ENCODE measurements at places on chromosomes 2 and 18.

GRCh38 chr18:45237343-45238098 lies 377.8 kb upstream of the SLC14A2 start:
- no peak for DNase-seq

GRCh38 chr2:16429431-16430145 lies 236.0 kb downstream of the CYRIA start:
- no peak for DNase-seq

- DNase-seq: no peak
Observed at GRCh38 chr2:157875641-157876065, 477 bp downstream of the ACVR1 start.

- no peak for DNase-seq
Observed at GRCh38 chr2:70089983-70090525, 2.8 kb downstream of the PCBP1 start.

DNA sequence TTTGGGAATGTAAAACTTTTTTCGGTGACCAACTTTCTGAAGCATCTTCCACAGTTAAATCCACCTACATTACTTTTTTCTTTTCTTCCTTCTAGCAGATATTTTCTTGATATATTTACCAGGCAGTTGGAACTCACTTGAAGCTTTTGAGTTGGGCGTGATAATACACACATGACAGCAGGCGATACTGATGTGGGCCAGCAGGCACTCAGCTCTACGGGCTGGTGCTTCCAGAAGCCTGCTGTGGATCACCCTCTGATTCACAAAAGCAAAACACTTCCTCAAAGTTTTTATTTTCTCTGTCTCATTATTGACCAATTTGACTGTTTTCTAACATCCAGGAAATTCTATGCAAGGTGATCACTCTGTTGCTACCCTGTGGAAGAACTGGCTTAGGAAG lies 22.9 kb downstream of the GRHL1 start:
- no peak for DNase-seq

GRCh38 chr2:23947350-23947749 lies 7.1 kb downstream of the UBXN2A start:
- DNase-seq: no peak

- no peak for DNase-seq
Observed at GRCh38 chr18:12842459-12843380, 41.3 kb downstream of the PTPN2 start.

DNA sequence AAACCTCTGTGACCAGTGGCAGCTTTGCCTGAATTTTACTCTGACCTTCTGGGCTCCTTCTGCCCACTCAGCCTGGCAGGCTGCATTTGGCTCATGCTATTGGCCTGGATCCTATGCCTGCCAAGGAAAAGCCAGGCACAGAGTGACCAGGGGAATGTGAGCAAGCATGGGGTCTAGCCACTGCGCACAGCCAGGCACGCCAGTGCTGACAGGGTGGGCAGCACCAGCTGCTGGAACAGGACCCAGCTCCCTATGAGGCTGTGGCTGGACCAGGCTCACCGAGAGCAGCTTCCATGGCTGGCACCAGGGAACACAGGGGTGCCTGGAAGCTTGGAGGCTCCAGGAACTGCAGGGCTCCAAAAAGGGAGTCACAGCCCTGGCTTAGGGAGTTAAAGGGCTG lies 311.5 kb upstream of the SYT4 start:
- no peak for DNase-seq

DNA sequence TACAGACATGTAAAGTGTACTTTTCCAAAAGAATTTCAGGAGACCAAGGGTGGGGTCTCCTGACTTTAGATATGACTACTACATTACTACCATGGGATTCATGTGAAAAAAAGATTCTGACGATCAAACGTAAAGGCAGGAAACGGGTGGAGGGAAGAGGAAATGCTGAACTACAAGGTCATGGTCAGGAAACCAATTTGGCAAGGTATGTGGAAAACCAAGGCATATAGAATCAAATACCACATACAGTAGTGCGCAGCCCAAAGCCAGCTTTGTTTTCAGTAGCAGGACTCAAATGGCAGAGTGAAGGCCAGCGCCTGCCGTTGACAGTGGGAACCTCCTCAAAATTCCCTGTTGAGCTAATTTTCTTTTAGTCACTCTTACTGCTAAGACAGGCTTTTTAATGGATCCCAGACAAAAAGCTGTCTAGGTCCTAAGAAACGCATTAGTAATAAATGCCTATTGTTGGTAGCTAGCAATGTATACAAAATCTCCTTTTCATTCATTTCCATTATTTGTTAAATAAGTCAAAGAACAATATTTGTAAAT lies 57.6 kb upstream of the SERTAD2 start:
- DNase-seq: no peak

- no peak for DNase-seq
Observed at GRCh38 chr18:45749918-45750689, 26.1 kb downstream of the SLC14A1 start.

DNA sequence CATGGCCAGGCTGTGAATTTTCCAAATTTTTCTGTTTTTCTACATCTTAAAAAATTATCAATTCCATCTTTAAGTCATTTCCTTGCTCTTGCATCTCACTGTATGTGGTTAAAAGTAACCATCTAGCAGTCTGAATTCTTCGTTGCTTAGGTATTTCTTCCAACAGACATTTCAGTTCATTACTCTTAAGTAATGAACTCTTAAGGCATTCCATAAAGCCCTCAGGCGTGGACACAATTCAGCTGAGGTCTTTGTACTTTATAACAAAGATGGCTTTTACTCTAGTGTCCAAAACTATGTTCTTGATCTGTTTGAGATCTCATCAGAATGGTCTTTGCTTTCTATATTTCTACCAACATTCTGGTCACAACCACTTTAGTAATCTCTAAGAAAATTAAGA lies 253.9 kb upstream of the GCFC2 start:
- DNase-seq: no peak

- DNase-seq: no peak
Observed at GRCh38 chr2:31284107-31284506, 50.2 kb downstream of the EHD3 start.

DNA sequence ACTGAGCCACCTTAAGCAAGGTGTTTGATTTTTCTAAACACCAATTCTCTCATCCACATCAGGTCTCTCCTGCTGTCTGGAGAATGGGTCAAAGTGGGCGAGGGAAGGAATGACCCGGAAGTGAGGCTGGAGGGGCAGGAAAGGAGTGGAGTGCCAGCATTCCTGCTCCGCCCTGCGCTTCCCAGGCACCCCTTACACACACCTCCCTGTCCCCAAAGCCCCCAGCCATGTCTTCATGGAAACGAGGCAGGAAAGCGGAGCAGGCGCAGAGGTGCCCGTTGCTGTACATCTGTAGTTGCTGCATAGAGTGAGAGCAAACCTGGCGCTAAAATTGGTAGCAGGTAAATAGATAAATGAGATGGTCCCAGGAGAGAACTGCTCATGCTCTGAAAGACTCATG lies 27.2 kb upstream of the NT5DC4 start:
- DNase-seq: no peak

DNA sequence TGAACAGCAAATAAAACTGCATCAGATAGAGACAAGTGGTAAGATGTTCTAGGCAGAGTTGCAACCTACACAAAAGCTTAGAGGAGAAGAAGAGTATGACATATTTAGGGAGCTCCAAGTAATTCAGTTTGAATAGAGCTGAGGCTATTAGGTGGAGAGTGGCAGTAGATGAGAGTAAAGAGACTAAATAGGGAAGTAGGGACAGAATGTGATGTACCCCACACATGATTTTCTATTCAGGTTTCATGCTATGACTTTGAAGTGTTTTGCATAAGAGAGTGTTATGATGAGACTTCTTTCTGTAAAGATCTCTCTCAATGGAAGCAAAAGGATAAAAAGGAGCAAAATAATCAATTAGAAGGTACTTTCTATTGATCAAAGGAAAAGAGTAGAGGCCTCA lies 206.8 kb upstream of the ERBB4 start:
- DNase-seq: no peak

GRCh38 chr2:174778085-174778981 lies 14.1 kb upstream of the CHRNA1 start:
- DNase-seq: no peak

- peak; percentile 16 for DNase-seq
Observed at GRCh38 chr2:74834792-74835755, 1.1 kb downstream of the HK2 start.

DNA sequence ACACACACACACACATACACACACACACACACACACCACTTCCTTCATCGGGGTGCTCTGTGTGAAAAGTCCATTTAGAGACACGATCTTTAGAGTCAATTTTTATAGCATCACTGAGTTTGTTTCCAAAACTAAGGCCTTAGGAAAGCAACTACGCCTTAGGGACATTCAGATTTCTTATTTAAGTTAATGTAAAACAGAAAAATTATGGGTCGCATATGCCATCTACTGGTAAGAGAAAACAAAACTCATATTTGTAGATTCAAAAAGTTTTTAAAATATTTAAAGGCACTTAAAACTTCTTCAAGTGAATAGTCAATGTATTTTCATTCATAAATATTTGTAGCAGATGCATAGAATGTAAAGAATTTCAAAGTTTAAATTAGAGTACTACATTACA lies 166.2 kb downstream of the ATAD2B start:
- peak; percentile 54 for DNase-seq

DNA sequence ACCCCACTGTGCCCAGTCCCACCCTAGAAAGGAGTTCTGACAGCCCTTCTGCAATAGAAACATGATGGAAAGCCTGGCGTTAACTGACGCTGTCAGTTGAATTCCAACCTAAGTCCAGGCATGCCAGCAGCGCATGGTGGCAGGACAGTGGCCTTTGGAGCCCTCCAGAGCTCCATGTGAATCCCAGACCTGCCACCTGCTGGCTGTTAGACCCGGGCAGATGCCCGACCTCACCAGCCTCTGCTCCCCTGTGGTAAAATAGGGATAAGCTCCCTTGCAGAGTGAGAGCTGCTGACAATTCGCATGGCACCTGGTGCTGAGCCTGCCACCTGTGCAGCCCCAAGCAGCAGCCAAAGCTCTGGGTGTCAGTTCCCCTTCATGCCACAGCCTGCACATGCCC lies 138.6 kb downstream of the LOXHD1 start:
- DNase-seq: no peak

DNA sequence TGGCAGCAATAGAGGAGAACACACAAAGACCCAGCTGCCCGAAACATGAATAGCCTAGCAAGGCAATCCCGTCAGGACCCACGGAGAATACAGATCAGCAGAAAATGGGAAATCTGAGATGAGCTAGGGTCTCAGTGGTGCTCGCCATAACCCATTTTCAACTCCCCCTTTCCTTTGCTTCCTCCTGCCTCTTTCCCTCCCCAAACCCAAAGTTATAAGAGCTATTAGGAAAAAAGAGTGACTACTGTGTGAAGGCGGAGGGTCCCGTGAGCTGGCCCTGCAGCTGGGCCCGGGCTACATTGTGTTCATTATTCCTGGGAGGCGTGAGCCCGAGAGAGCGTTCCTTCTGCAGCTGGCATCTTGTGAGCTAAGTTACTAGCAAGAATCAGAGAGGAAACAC lies 118.4 kb downstream of the PID1 start:
- DNase-seq: no peak

DNA sequence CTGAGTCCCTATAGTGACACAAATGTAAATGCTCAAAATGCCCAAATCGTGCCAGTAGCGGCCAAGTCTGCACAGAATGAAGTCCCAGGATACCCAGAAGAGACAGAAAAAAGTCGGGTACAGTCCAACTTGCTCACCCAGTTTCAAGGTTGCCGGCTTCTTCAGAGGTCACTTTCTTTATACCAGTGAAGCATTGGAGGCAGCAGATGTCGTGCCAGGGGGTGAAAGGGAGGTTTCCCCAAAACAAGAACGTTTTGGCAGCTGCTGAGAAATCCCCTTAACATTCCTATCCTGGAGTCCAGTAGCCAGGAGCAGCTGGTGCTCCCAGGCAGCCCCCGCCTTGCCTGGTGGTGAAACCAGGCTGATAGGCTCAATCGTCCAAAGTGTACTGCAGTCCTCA lies 58.1 kb upstream of the MCFD2 start:
- no peak for DNase-seq

GRCh38 chr2:31523871-31524492 lies 56.8 kb downstream of the SRD5A2 start:
- DNase-seq: peak; percentile 34

DNA sequence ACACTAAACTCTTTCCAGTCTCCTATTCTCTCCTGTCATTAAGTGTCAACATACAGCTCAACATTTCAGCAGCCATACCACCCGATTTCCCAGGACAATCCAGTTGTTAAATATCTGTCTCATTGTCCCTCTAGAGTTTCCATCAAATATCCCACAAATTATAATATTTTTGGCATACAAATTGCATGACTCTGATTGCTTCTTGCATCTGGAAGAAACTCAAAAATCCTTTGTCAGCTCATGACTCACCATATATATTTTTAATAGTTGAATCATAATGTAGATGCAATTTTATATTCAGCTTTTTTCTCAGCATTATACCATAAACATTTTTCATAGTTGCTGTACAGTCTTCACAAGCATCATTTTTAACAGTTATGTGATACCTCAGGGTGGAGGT lies 7.2 kb downstream of the SLC30A3 start:
- DNase-seq: no peak

DNA sequence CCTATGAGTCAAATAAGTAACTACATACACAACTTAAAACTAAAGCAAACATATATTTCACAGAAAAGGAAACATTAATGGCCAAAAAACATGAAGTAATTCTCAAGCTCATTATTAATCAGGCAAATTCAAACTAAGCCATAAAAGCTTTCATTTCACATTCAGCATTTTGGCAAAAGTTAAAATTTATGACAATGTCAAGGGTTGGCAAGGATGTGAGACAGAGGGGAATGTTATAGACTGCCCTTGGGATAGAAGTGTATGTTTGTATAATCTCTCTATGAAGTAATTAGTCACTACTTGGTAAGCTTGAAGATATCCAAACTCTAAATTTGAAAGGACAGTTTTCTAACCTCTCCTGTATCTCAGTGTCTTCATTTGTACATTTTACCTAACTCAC lies 539.4 kb downstream of the RIT2 start:
- DNase-seq: no peak

GRCh38 chr18:32301361-32301760 lies 111.5 kb downstream of the MEP1B start:
- no peak for DNase-seq

DNA sequence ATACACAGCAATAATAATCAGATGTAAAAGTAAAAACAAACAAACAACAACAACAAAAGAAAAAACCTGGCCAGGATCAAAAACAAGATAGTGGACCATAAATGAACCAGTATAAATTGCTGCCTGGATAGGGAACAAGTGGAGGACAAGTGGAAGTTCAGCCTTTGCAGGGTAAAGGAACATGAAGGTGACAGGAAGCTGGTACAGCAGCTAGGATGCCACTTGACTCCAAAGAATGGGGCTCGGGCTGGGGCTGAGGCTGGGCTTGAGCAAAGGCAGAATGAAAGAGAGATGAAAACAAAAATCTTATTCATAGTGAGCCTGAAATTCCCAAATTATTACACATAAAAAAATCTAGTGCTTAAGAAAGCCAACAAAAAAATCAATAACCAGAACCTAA lies 146.5 kb downstream of the CDH2 start:
- DNase-seq: no peak

DNA sequence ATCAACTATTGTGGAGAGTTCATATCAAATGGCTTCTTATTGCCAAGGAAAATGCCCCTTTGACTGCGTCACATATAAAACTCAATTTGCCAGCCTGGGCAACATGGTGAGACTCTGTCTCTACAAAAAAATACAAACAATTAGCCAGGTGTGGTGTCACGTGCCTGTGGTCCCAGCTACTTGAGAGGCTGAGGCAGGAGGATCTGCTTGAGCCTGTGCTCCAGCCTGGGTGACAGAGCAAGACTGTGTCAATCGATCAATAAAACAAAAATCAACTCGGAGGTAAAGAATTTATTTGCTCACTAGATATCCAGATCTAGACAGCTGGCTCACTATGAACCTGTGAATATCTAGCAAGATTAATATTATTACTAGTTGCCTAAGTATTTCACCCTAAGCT lies 1.7 kb upstream of the ZCCHC2 start:
- no peak for DNase-seq
